Stimulated activated CD4-positive, alpha-beta T cell treated with anti-CD3 and anti-CD28 coated beads, Interleukin-1b, Interleukin-23, amount 100 ng/mL, for 1 hour (primary cell): ENCODE measurements at places on chromosomes 3 and 15.

DNA sequence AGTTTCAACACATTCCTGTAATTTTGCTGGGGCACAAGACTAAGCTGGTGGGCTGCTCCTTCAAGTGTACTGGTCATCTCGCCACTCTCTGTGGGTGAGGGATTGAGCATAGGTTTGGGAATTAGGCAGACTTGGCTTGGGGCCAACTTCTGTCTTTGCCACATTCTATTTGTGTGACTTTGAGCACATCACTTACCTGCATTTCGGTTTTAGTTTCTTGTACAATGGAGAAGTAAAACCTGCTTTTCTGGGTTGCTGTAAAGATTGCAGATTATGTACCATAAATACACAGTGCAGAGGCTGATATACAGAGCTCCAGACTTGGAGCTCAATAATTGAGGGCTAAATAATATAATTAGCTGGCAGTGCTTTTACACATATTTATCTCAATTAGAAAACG lies 162.1 kb downstream of the C3orf38 start:
- DNase-seq: no peak

DNA sequence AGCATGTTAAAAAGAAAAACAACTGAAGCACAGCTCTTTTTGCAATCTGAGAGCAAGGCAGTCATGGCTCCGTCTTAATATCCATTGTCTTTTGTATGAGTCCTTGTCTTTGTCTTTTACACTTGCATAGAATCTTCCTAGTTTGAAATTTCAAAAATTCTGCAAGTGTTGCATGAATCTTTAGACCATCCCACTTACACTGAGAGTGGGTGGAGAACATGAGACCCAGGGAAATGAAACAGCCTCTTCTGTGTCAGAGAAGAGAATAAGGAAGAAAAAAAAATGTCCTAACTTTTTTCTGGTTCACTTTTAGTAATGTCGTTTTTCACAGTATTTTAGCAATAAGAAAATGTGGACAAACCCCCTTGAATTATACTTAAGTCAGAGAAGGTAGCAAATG lies 12.1 kb upstream of the DCLK3 start:
- DNase-seq: no peak

GRCh38 chr3:54932606-54933005 lies 4.7 kb upstream of the LRTM1 start:
- no peak for DNase-seq

DNA sequence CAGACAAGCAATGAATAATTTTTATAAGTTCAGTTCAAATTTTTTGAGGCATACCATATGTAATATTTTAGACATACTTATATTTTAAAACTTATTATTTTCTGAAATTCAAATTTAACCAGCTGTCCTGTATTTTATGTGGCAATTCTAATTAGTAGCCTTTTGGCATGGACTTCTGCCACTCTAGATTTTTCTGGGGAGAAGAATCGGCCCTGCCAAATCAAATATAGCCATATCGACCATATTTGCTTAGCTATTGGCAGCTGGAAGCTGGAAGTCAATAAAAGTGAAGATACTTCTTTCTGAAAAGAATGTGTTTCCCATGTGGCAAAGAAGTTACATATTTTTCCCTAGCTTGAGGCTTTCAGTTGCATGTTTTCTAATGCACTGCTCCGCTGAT lies 9.4 kb upstream of the RBMS3 start:
- no peak for DNase-seq

- no peak for DNase-seq
These were observed 109.2 kb upstream of the STT3B start for GRCh38 chr3:31423482-31423881.

DNA sequence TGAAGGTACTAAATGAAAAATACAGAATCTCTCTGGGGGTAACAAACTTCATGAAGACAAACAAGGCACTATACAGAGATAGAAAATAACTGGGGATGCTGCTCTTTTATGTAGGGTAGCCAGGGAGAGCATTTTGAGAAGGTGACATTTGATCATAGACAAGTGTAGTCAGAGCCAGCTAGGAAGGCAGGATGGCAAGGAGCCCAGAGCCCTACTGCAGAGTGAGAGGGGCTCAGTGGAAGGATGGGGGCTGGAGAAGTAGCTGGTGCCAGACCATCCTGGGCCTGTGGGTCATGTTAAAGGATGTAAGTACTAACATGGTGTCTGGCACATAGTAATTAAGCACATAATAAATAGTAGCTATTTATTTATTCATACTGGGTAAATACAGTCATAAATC lies 133.6 kb downstream of the MEIS2 start:
- no peak for DNase-seq

DNA sequence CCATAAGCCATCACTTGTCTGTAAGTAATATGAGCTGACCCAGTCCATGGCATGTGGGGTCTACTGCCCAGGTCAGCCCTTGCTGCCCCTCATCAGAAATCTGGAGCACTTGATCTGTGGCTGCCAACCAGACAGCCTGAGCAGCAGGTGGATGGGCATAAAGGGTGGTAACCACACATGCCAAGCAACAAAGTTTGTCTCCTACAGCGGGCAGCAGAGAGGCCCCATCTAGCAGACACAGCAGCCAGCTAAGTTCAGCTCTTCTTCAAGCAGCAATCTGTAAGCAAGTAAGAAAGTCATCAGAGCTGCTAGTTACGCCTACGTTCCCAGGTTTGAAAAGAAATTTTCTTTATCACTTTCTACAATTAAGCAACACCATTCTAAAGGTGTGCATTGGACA lies 27.9 kb downstream of the CHCHD4 start:
- no peak for DNase-seq

DNA sequence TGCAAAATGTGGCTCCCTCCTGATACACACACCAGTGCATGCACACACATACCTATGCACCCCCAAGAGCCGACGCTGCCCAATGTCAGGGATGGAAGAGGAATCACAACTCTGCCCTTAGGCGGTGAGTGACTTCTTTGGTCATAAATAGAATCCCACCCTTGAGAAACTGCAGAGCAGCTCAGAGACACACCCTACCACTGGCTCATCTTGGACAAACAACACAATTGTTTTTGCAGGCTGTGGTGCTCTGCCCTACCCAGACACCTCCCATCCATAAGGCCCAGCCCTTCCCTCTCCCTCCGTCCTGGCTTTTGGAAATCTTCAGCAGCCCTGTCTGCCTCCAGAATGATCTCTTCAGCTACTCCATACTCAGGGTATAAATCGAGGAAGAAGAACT lies 73.8 kb upstream of the HRH1 start:
- DNase-seq: no peak
